ENCODE measurements at places on chromosomes 16 and 17. TPM values are rescaled to one million over a fixed set of nuclear protein-coding genes. Genes with fewer than 3 reads are reported as not detected.
A peak's percentile ranks its signal among the peaks of the same experiment; 100 is the strongest.

DNA sequence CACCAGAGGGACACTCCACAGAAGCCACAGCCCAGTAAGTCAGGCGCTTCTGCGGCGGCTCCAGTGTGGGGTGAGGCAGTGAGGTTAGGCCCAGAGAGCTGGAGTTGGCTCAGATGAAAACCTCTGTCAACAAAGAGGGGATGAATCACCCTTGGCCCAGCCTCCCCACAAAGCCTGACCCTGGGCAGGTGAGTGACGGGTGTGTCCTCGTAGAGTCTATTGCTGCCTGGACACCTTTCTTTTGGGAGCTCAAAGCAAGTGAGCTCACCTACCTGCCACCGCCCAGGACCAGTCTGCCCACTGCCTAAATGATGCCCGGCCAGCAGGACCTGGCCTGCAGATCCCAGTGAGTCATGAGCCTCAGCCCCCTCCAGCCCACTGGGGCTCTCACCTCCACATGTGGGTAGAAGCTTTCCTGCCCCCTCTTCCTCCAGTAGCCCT, 24.9 kb upstream of the DBNDD1 start:
- peak; percentile 29 for DNase-seq

DNA sequence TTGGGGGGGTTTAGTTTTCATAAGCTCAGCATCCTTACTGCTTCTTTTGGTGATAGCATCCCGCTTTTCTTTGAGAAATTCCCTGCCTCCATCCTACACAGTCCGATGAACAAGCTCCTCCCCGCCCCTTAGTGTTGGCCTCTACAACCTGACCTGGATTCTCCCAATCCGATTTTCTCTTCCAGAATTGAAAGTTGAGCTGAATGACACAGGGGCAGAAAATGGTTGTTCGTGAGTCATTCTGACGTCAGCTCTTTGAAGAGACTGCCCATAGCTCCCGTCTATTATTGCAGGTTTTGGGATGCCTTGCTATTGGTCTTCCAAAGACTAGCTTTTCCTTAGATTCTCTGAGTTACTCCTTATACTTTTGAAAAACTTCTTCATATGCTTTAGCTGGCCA, 279.7 kb downstream of the SLC39A11 start:
- DNase-seq, result no peak

DNA sequence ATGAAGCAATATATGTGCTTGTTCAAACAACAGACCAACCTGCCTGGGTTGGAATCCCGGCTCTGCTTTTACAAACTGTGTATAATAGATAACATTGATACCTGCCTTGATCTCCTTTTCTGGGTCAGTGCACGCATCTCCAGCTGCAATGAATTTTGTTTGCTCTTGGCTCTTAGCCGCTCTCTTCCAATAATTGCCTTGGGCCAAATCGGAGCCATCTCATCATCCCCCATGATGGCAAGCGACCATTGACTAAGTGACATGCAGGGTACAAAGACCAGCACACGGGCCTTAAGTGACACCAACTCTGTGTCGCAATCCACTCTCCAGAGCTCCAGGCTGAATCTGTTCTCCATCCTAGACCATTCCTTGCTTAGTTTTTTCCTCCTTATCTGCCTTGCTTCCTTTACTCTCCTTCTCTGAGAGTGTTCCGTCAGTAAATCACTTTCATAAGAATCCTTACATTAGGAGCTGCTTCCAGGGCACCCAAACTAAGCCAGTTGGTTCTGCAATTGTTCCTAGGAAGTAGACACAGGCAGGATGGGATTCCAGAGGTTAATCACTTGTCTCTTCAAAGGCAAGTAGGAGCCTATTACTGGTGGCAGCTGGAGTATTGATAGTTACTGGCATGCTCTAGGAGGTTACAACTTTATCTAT, 134.2 kb downstream of the ABCA8 start:
- DNase-seq, result no peak

Gene GSG1L
- not detected for total RNA-seq

DNA sequence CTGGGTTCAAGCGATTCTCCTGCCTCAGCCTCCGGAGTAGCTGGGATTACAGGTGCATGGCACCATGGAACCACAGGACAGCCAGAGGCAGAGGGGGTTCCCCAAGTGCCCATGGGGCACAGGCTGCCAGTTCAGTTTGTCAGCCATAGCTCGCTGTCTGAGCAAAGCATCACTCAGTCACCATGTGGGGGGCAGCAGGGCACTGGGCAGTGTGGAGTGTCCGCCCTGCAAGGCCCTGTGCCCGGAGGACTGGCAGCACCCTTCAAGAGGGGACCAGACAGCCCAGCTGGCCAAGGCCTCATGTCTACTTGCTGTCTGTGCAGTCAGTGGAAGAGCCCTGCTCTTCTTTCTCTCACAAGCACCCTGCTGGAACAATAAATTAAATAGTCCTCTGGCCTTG, 6.4 kb downstream of the ALYREF start:
- peak; percentile 44 for DNase-seq

- no peak for DNase-seq
Observed at GRCh38 chr17:9336817-9337216, 238.8 kb downstream of the STX8 start.

DNA sequence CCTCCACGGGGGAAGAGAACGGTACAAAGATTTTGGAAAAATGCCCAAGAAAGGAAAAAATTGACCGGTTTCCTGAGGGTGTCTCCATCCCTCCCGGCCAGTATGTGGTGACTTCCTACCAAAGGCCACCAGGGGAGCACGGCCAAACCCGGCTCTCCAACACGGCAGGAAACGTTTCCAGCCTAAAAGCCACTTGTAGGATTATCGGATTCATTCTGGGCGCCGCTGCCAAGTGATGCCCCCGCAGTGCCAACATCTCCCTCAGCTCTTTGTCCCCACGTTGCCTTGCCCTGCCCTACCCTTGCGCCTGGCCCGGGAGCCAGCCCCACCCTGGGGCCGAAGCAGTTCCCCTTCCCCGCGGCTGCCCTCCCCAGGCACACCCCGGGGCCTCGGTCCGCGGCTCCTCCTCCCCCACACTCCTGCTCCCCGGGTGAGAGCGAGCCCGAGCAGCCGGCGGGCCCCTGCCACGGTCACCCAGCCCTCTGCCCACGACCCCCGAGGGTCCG, 688 bp downstream of the CRK start:
- peak; percentile 91 for DNase-seq

Gene PIK3R5
- 41.2 TPM for total RNA-seq

- DNase-seq, result no peak
Observed at GRCh38 chr16:75062135-75062975, 54.2 kb downstream of the LDHD start.

DNA sequence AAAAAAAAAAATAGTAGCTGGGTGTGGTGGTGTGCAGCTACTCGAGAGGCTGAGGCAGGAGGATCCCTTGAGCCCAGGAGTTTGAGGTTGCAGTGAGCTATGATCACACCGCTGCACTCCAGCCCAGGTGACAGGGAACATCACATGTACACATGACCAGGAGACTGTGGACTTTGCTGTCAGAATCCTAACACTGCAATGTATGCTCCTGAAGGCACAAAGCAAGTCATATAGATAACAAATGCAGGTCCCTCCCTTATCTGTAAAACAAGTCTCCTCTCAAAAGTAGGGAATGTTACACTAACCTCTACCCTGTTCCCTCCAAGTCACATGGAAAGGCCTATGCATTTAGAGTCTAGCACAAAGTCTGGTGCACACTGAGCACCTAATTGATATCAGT, 48.5 kb downstream of the ARHGAP17 start:
- DNase-seq, result no peak

DNA sequence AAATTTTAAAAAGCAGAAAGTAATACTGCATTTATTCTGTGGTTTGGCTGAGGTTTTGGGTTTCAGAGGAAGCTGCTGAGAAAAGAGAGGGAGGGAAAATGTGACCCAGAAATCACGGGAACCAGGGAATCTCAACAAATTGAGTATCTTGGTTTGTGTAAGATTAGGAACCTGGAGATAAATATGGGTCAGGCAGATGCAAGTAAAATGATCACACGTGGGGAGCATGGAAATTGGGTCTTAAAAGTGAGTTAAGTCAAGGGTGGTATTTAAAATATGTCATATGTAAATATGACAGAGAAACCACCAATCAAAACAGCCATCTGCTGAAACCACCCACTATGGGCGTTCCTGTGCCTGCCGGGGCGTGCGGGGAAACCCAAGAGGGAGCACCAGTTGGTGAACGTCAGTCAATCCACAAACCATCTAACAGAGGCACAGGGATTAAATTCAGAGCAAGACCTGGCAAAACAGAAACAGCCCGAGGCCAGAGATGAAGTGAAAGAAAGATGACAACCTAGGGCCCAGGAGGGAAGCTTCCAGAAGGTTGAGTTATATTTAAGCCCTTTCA, 33.4 kb downstream of the CDH13 start:
- DNase-seq, result no peak

Gene OTOA
- not detected for total RNA-seq

Gene RAB26
- total RNA-seq, result 3.1 TPM

GRCh38 chr17:63440127-63440769, 5.9 kb downstream of the CYB561 start:
- DNase-seq, result peak; percentile 78

Gene AIPL1
- total RNA-seq, result not detected

Gene MAP3K3
- total RNA-seq, result 22.6 TPM

DNA sequence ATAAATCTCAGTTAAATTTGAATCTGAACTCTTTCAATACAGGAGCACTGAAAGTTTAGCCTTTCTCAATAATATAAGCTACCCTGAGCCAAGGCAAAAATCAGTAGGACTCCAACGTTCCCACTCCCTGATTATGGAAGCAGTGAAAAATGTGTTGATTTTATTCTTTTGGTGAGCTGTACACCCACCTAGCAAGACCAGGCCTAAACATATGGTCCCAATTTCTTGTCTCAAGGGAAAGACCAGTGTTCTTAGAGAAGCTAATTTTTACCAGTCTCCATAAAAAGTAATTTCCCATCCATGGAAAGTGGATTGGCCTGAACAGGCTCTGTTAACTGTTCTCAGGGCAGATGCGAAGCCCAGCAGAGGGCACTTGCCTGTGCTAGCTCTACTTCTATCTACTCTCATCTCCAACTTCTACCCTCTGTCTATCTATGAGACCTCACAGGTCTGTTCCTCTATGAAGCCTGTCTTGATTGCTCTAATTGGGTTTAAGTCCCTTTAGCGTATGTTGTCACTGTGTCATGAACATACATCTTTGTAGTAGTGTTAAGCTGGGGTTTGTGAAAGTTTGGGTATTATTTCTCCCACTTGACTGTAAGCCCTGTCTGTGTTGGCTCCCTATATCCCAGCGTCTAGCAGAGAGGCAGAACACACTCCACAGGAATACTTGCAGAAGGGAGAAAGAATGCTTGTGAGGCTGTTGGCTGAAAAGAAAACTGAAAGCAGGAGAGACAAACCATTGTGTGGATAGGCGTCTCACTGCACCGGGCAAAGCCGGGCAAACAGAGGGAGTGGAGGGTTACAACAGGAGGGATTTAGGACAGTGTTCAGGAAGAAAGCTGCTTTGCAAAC, 167.1 kb upstream of the MAF start:
- DNase-seq, result peak; percentile 60

DNA sequence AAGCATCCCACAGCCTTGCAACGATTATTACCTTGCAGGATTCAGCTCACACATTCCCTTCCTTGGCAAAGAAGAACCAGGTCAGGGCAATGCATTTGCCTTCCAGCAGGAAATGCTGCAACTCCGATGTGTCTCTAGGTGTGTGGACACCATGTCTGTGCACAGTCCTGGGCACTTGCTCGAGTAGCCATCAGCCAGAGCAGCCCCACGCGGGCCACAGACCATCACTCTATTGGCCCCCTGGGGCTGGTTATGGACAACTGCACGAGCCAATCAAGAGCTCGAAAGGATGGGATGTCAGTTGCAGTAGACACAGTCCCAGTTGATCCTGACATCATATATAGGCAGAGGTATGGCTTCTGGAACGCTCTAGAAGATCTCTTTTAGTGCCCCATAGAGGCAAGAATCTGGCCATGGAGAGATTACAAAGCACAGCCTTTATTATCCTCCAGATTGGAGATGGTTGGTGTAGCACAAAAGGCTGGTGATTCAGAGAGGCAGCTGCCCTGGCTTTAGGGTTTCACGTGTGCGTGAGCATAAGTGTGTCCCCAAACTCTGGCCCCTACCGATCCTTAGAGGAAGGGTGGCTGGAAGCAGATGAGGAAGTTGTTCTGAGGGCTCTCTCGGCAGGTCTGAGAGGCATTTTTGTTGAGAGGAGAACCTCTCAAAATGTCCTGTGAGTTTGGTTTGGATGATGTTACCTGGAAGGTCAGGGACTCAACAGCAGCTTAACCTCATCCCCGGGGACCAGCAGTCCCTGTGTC, 403.8 kb downstream of the SEC14L1 start:
- no peak for DNase-seq

- DNase-seq, result peak; percentile 49
Observed at GRCh38 chr17:77724876-77725615, 233.5 kb upstream of the TNRC6C start.

GRCh38 chr17:62134397-62134796, 69.3 kb upstream of the MED13 start:
- no peak for DNase-seq

Gene COPS3
- total RNA-seq, result 61.0 TPM

Gene PRCD
- 4.8 TPM for total RNA-seq

GRCh38 chr16:85197611-85198566, 85.6 kb upstream of the CIBAR2 start:
- DNase-seq, result no peak

- peak; percentile 83 for DNase-seq
Observed at GRCh38 chr17:78933959-78934568, 8.9 kb upstream of the TIMP2 start.

Gene PSMC3IP
- 27.8 TPM for total RNA-seq

- DNase-seq, result no peak
Observed at GRCh38 chr16:85286066-85286831, 174.0 kb upstream of the CIBAR2 start.

- no peak for DNase-seq
Observed at GRCh38 chr17:53794875-53795274, 27.9 kb upstream of the KIF2B start.

DNA sequence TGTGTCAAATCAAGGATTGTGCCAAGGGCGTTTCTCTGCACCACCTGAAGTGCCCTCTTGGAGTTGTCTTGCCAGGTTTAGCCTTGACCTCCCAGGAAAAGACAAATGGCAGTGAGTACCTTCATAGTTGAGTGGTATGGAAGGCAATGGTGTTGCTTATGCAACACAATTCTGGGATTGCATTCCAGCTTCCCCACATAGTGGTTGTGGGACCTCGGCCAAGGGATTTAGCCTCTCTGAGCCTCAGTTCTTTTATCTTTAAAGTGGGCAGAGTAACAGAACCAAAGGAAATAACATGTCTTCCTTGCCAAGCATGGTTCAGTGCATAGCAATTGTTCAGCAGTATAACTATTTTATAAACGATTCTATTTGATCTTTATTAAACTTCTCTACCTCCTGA, 49.4 kb downstream of the CCDC42 start:
- DNase-seq, result no peak

Data from endodermal cell (in vitro differentiated cells).